ENCODE measurements at places on chromosomes 7 and 10. TPM values are rescaled to one million over a fixed set of nuclear protein-coding genes. Genes with fewer than 3 reads are reported as not detected.

- DNase-seq: no peak
Measured at GRCh38 chr10:72814099-72814790, 79.3 kb upstream of the OIT3 start.

DNA sequence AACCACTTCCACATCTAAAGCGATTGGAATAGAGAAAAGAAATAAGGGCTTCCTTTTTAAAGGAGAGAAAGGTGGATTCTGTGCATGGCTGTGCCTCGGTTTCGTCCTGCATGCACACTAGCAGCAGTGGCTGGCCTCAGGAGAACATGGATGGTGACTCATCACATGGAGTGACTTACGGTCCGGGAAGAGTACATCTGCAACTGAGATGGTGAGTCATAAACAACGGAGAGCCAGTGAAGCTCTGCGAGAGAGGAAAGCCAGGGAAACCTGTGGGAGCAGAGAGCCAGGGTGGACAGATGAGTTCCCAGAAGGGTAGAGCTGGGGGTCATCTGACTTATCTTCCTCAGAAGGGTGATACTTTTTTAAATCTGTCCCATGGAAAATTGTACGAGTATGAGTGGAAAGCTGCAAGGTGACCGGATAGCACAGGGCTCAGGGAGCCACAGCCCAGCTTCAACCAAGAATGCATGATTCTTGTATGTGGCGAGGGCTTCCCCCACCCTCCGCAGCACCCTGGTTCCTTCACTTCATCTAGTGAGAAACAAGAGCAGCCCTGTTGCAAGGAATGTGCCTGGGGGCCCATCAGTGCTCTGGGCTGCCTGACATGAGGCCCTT lies 259.1 kb downstream of the KLF6 start:
- DNase-seq: no peak

- DNase-seq: peak; percentile 56
Measured at GRCh38 chr7:137992550-137993394, 9.1 kb downstream of the CREB3L2 start.

TCTN3 gene
- polyA plus RNA-seq: 7.8 TPM

GRCh38 chr10:94268652-94269051 lies 94.1 kb downstream of the NOC3L start:
- no peak for DNase-seq

GRCh38 chr10:86411281-86411841 lies 44.8 kb upstream of the GRID1 start:
- DNase-seq: peak; percentile 78

SUN3 gene
- not detected for polyA plus RNA-seq

EBF3 gene
- polyA plus RNA-seq: not detected

DNA sequence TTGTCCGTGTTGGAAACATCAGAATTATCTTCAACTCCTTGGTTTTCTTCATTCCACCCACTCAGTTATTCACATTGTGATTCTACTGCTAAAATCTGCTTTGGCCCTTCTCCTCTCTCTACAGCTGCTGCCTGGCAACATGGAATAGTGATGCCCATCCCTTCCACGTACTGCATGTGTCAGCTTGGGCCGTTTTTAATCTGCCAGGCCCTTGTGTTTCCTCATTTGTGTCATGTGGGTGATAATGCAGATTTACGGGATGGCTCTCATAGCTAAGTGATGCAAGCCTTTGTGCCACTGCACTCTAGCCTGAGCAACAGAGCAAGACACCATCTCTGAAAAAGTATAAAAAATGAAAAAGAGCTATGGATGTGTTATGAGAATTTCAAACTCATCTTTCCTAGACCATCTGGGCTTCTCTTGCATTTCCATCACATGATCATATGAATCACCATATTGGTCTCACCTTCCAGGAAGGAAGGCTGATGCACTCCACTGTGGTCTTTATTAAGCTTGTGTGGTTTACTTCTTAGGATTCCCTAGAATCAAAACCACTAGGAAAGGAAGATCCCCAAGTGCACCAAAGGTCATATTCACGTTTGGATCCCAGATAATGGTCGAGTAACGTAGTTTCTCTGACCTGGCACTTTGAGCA lies 20.6 kb upstream of the CELF2 start:
- no peak for DNase-seq

- no peak for DNase-seq
Measured at GRCh38 chr7:133742709-133743538, 384.2 kb upstream of the LRGUK start.

CXCL12 gene
- 32.4 TPM for polyA plus RNA-seq

WDR37 gene
- 14.8 TPM for polyA plus RNA-seq

DNA sequence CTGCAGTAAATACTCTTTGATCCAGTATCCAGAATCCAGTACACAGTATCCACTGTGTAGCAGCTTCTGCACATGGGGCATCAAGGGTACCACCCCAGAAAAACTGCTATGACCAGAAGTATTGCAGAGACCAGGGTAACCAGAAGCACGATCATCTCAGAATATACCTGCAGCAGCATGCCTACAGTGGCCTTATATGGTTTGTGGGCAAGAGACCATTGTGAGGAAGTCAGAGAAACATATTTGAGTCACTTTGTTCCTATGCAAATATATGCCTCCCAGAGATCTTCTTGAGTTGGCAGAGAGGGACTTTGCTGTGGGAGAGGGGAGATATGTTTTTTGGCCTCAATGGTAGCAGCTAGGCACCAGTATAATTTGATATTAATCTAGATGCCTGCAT lies 206.4 kb upstream of the LRRTM3 start:
- DNase-seq: no peak

DNA sequence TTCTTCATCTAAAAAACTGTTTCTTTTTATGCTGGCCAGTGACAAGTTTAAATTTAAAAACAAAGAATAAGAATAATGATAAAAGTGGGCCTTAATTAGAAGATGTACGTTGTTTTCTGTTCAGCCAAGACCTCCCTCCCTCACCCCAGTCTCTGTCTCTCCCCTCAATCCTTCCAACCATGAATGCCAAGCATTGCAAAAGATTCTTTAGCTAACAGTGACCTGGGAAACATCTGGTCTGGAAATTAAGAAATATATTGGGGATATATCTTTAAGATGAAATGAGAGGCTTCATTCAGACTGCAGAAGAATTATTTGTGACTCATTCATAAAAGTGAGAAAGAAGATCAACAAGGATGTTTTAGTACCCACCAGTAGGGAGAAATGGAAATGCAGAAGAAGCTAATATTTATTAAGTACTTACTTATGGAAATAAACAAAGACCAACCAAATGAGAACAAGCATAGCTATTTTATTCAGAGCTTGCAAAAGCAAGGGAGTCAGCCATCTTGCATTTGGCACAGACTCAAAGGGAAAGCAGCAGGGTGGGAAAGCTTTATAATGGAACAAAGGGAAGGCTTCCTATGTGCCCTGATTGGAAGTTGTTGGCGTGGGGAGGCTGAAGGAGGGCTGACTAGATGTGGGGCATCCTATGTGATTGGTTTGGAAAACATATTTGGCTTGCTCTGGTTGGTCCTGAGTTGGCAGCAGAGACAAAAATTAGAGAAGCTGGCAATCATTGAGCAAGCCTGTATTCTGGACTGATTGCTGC lies 595.4 kb upstream of the GHITM start:
- DNase-seq: no peak

- no peak for DNase-seq
Measured at GRCh38 chr7:156015237-156016020, 203.2 kb upstream of the SHH start.

GRCh38 chr10:63114031-63114814 lies 18.9 kb upstream of the NRBF2 start:
- no peak for DNase-seq

GRCh38 chr7:1380231-1380815 lies 78.9 kb downstream of the MICALL2 start:
- DNase-seq: no peak
